ENCODE measurements at places on chromosomes 5 and 9.

DNA sequence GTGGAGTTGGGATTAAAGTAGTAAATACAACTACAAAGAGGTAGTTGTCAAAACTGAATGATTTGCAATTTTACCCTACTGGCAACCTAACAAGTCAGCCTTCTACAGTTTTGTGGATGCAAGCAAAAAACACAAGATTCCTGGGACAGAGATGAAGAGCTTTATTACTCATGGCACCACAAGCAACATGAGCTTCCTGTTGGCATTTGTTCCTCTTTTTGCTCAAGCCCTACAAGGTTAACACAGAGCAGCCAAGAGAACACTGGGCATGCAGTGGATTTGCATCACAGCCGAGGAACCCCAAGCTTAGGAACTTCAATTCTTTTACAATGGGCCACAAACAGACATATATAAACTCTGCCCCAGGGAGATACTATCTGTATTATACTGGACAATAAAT, 28.8 kb upstream of the DMAC1 start:
- no peak for DNase-seq

GRCh38 chr9:13146840-13147239, 132.7 kb downstream of the MPDZ start:
- DNase-seq: no peak

GRCh38 chr5:139845846-139846681, 50.5 kb downstream of the PSD2 start:
- no peak for DNase-seq

GRCh38 chr5:126280343-126280742, 142.9 kb upstream of the GRAMD2B start:
- no peak for DNase-seq

- no peak for DNase-seq
Measured at GRCh38 chr5:23675456-23675855, 168.0 kb downstream of the PRDM9 start.

DNA sequence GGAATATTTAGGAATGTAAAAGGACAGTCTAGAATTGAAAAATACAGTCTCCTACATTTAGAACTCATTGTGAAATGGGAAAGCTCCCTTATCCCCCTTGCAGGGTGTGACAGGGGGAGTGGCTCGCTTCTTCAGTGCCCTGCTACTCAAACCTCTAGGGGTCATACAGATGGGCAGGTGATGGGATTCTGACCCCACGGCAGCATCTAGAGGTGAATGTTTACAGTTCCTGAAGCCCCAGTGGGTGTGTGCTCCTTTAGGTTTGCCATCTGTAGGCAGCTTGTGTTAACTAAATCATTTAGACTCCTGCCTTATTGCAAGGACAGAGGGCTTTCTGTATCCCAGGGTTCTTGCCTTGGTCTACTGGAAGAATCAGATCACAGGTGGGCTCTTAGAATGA, 271.0 kb upstream of the MPDZ start:
- DNase-seq: no peak

GRCh38 chr9:110007477-110008270, 200.3 kb downstream of the C9orf152 start:
- no peak for DNase-seq

DNA sequence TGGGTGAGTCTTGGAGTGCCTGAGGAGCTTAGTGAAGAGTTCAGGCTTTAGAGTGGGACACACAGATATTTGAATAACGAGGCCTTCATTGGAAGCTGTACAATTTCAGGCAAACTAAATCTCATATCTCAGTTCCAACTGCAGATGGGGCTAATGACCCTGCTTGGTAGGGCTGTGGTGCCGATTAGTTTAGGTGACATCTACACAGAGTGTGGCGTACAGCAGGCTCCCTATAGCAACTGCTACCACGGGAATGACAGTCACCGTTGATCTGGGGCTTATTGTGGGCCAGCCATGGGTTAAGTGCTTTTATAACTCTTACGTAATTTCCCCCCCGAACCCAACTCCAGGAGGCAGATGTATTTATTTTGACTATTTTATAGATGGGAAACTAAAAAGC, 70.8 kb downstream of the FAT2 start:
- no peak for DNase-seq

GRCh38 chr5:177438468-177438867, 8.1 kb upstream of the PRR7 start:
- DNase-seq: no peak

DNA sequence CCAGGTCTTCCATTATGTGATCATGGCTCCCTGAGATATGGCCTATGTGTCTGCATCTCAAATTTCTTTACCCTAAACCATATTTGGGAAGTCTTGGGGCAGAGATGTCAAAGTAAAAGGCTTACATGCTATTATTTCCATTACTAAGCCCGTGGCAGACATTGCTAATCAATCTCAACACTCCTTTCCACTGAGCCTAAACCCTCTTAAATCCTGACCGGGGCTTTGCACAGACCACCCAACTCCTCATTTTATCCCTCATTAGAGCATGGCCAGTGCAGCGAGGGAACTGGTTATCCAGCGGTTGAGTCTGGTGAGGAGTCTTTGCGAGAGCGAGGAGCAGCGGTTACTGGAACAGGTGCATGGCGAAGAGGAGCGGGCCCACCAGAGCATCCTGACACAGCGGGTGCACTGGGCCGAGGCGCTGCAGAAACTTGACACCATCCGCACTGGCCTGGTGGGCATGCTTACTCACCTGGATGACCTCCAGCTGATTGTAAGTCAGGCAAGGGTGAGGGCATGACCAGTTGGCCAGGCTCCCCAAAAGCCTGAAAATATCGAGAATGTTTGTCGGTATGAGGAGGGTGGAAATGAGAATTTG, 11.0 kb downstream of the BSPRY start:
- DNase-seq: no peak

DNA sequence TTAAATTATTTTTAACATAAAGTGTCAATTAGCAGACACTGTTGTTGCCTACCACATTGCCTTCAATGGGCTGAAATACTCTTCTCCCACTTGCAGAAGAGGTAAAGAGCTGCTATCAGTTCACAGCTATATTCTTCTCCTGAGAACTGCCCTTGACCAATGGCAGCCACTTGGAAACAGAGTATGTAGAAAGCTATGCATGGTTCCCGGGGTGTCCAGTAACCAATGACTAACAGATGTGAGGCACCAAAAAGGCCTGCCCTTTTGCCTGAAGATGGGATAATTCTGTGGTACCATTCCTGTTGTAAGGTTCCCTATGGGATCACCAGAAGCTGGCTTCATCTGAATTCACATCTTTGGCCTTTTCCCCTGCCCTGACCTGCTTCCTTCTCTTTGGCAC, 181.4 kb upstream of the MAP3K1 start:
- DNase-seq: no peak

DNA sequence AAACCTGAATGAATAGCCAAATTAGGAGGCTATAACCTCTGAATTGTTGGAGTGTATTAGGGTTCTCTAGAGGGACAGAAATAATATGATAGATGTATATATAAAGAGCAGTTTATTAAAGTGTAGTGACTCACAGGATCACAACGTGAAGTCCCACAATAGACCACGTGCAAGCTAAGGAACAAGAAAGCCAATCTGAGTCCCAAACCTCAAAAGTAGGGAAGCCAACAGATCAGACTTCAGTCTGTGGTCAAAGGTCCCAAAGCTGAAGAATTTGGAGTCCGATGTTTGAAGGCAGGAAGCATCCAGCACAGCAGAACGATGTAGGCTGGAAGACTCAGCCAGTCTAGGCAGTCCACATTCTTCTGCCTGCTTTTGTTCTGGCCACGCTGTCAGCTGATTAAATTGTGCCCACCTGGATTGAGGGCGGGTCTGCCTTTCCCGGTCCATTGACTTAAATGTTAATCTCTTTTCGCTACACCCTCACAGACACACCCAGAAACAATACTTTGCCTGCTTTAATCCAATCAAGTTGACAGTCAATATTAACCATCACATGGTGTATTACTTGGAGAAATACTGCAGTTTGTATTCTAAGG, 550.6 kb downstream of the CDH10 start:
- no peak for DNase-seq

- DNase-seq: no peak
Measured at GRCh38 chr9:128703616-128704355, 1.5 kb downstream of the PKN3 start.

DNA sequence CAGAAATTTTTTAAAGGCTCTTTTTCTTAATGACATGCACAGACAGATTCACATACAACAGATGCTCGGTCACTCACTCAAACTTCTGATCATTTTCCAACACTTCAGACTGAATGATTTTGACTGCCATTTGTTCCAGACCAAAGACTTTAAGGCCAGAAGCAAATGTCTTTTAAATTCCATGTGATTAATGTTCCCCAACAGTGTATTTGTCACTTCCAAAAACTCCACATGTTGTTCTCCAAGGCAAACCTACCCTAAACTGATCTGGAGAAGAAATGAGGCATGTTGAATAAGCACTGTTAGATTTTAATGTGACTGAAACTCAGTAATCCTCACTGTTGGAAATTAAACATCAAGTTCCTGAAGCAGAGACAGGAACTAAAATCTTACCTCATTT, 366.7 kb downstream of the GABRG2 start:
- no peak for DNase-seq

GRCh38 chr9:14231196-14231990, 82.5 kb downstream of the NFIB start:
- no peak for DNase-seq

- DNase-seq: no peak
Measured at GRCh38 chr9:9002826-9003583, 1203.4 kb upstream of the DMAC1 start.

GRCh38 chr9:126222835-126223431, 103.7 kb upstream of the MVB12B start:
- no peak for DNase-seq

DNA sequence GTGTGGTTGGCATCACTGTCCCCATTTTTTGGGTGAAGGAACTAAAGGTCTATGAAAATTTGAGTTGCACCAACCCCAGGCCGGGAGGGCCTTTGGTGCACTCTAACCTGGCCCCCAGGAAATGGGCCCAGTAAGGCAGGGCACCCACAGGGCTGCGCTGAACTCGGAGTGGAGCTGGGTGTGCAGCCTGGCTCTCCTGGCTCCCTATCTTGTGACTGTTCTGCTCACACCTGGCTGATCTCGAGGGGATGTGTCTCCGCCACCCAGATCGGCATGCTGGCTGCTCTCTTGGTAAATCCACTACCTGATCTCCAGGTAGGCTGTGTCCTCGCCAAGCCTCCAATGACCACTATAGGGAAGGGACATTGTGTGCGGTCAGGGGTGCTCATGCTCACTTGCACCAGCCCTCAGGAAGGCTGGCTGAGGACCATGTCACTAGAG, 259.8 kb downstream of the NSG2 start:
- DNase-seq: no peak

- DNase-seq: no peak
Measured at GRCh38 chr9:135344915-135345500, 134.6 kb upstream of the PPP1R26 start.

DNA sequence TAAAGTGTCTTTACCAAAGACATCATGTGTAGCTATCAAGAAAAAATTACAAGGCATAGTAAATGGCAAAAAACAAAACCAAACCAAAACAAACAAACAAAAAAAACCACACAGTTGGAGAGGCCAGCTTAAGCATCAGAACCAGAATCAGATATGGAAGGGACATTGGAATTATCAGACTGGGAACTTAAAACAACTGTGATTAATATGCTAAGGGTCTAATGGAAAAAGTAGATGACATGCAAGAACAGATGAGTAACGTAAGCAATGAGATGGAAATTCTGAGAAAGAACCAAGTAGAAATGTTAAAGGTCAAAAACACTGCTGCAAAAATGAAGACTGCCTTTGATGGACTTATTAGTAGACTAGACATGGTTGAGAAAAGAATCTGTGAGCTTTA, 75.9 kb downstream of the FBXO38 start:
- DNase-seq: no peak

DNA sequence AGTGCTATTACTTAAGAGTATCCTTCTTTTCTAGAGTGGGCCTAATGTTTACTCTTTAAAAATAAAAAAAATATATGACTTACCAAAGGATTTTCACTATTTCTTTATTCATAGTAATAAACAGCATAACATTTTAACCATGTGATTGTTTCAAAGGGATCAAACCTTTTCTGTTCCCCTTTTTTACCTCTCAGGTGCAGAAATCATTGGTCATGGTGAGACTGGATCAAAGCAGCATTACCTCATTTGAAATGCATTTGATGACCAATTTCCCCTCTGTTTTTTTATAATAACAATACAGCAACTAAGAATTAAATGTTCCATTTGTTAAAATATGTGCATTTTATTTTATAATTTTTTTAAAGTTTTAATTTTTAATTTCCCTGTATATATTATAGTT, 598.0 kb upstream of the RGMB start:
- DNase-seq: no peak

DNA sequence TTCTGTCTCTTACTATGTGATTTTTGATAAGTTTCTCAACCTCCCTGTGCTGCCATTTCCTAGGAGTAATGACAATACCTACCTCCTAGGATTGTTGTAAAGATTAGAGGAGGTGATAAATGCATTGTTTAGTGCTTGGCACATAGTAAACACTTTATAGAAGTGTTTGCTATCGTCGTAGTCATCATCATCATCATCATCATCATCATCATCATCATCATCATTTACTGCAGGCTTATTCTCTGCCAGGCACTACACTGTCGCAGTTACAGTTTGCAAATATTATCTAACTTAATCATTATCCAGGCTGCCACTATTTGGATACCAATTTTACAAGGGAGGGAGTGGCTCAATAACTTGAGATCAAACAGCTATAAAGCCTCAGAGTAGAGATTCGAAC, 24.5 kb downstream of the SGCD start:
- DNase-seq: no peak

GRCh38 chr5:126525630-126526245, 69.3 kb downstream of the ALDH7A1 start:
- DNase-seq: no peak

DNA sequence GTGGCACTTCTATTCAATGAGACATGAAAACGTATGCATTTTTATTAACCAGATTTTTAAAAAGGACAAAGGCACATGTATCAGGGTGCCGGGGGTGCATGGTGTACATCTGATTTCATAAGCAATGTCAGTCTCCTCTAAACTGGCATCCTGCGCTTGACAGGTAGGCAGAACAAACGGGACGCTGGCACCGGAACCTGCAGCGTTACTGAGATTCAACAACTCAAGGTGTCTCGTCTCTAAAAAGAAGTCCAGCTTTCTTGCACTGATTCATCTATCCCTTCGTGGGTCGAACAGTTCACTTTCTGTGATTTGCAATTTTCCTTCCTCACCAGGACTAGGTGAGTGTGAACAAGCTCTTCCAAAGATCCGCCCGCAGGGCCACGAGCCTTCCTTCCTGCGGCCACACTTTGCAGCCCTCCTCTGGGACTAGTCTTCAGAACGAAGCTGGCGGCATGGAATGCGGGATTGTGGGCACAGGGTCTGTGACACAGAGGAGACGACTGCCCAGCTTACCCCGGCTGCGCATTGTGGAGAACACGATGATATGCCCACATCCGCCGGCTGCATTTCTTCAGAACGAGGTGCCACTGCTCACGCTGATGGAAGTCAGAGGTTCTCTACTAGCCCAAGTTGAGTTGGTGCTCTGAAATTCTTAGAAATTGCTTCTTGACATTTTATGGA, 7.2 kb downstream of the SLC6A3 start:
- DNase-seq: no peak
